ENCODE measurements at places on chromosomes 16 and 17.

DNA sequence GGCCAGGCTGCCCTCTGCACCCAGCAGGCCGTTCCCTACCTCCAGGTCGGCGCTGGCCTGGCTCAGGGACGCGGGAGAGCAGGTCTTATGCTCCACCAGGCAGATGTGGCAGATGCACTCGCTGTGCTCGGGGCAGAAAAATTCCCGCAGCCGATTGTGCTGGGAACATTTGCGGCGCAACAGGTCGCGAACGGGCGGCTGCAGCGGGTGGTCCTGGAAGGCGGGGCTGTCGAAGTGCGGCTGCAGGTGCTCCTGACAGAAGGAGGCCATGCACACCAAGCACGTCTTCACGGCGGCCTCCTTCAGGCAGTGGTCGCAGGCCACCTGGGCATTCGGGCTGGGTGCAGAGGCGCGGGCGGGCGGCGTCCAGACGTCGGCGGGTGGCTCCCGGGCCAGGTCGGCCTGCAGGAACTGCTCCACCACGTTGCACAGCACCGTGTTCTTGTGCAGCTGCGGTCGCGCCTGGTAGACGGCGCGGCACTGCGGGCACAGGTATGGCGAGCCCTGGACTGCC is 439 bp downstream of the TRIM25 start:
- DNase-seq = no peak
- peaks cover 53% of the 10 kb centered on the region for H3K4me1 ChIP-seq
- H3K4me3 ChIP-seq = peak overlapping the region; percentile 92
- H3K27ac ChIP-seq = peak overlapping the region; percentile 98

- H3K27me3 ChIP-seq = no peaks in the 10 kb centered on the region
- no peak overlapping the region for H3K4me3 ChIP-seq
- peak overlapping the region; percentile 74 for H3K27ac ChIP-seq
- DNase-seq = peak; percentile 70
These were observed 84.3 kb downstream of the BMERB1 start for GRCh38 chr16:15518381-15519351.

- no peak overlapping the region for H3K4me3 ChIP-seq
- no peaks in the 10 kb centered on the region for H3K4me1 ChIP-seq
- H3K36me3 ChIP-seq = no peaks in the 10 kb centered on the region
- no peaks in the 10 kb centered on the region for H3K27me3 ChIP-seq
- no peak overlapping the region for H3K27ac ChIP-seq
- DNase-seq = no peak
These were observed 45.6 kb downstream of the LYRM1 start for GRCh38 chr16:20946015-20946629.

- peaks cover 63% of the 10 kb centered on the region for H3K4me1 ChIP-seq
- H3K4me3 ChIP-seq = no peak overlapping the region
- H3K27me3 ChIP-seq = no peaks in the 10 kb centered on the region
- DNase-seq = no peak
- H3K27ac ChIP-seq = peak overlapping the region; percentile 86
These were observed 22.0 kb downstream of the BAHCC1 start for GRCh38 chr17:81417049-81417878.

DNA sequence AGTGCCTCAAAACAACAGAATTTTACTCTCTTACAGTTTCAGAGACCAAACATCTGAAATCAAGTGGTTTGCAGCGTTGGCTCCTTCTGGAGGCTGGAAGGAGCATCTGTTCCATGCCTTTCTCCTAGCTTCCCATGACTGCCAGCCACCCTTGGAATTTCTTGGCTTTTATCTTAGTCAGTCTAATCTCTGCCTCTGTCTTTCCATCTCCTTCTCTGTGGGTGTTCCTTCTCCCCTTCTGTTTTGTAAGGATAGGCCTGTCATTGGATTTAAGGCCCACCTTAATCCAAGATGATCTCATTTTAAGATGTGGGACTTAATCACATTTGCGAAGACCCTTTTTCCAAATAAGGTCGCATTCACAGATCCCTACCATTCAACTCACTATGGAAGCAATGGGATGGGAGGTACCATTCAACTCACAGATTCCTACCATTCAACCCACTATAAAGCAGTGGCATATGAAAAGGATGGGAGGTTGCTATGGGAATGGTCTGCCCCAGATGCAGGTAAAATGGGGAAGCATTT is 321.8 kb downstream of the WWOX start:
- no peak overlapping the region for H3K4me3 ChIP-seq
- no peak overlapping the region for H3K27ac ChIP-seq
- DNase-seq = no peak
- no peaks in the 10 kb centered on the region for H3K27me3 ChIP-seq
- no peaks in the 10 kb centered on the region for H3K36me3 ChIP-seq

- no peak overlapping the region for H3K27ac ChIP-seq
- no peaks in the 10 kb centered on the region for H3K36me3 ChIP-seq
- no peak for DNase-seq
- peaks cover 6% of the 10 kb centered on the region for H3K4me1 ChIP-seq
- H3K27me3 ChIP-seq = peaks cover 22% of the 10 kb centered on the region
These were observed 4.1 kb downstream of the RAP1GAP2 start for GRCh38 chr17:2800367-2800766.

GRCh38 chr17:33874617-33875060 is 380.4 kb upstream of the CCL2 start:
- H3K4me1 ChIP-seq = no peaks in the 10 kb centered on the region
- DNase-seq = peak; percentile 26
- H3K4me3 ChIP-seq = no peak overlapping the region
- H3K27ac ChIP-seq = no peak overlapping the region

- no peak for DNase-seq
- H3K27me3 ChIP-seq = no peaks in the 10 kb centered on the region
- H3K36me3 ChIP-seq = peaks cover 50% of the 10 kb centered on the region
- no peak overlapping the region for H3K4me3 ChIP-seq
- H3K27ac ChIP-seq = no peak overlapping the region
- no peaks in the 10 kb centered on the region for H3K4me1 ChIP-seq
These were observed 67.4 kb downstream of the SNX29 start for GRCh38 chr16:12043953-12044352.

DNA sequence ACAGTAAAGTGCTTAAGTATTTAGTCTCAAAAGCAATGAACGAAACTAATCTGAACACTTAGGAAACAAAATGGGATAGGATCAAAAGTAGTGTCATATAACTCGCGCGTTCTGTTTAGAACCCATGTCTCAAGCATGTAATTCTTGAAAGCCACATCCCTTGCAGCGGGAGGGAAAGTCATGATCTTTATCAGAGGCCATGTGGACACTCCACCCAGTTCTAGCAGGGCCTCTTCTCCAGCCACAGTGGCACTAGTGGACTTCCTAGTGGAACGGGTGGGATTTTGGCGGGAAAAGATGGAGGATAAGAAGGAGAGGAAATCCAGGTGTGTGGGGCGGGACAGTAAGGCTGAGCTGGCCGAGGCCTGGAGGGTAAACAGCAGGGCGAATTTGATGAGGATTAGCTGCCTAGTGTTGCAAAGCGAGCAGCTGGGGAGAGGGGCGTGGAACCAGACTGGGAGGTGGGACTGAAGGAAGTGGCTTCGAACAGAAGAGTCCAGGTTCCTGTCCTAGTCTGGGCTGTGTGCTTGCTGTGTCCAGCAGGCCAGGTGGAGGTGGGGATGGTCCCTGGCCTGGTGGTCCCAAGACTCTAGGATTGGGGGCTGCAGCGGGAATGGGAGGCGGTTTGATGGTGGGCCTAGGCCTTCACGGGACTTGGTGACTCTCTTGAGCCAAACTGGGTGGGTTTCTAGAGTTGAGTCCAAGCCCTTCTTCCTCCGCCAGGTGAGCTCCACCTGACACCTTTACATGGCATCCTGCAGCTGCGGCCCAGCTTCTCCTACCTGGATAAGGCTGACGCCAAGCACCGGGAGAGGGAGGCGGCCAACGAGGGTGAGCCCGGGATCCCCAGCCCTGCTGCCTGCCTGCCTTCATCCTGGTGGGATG is 15.9 kb downstream of the POLR3E start:
- H3K27me3 ChIP-seq = no peaks in the 10 kb centered on the region
- no peak overlapping the region for H3K27ac ChIP-seq
- no peaks in the 10 kb centered on the region for H3K4me1 ChIP-seq
- H3K4me3 ChIP-seq = no peak overlapping the region
- H3K36me3 ChIP-seq = peaks cover 75% of the 10 kb centered on the region

DNA sequence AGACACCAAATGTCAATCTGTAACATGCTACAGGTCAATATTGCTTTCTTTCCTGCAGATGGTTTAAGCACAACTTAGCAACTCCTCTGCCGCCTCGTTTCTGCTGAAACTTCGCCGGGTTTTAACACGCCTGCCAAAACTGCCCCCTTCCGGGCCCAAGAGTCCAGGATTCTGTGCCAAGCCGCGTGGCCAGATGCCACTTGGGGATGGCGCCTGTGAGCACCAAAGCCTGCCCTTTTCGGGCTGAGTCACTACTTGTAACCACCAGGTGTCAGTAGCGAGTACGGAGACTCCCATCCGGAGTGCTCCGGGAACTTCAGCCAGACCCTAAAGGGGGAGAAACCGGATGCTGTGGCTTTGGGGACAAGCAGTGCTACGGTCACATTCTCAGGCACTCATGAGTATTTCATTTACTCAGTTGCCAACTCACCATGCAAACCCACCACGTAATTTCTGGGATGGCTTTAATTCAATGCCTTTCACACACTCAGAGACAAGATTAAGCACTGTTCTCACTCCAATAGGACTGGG is 7.8 kb downstream of the PMP22 start:
- H3K27me3 ChIP-seq = no peaks in the 10 kb centered on the region
- H3K4me3 ChIP-seq = peak overlapping the region; percentile 57
- H3K36me3 ChIP-seq = peaks cover 25% of the 10 kb centered on the region
- H3K4me1 ChIP-seq = peaks cover 40% of the 10 kb centered on the region
- H3K27ac ChIP-seq = peak overlapping the region; percentile 27
- peak; percentile 89 for DNase-seq

- no peak overlapping the region for H3K27ac ChIP-seq
- H3K27me3 ChIP-seq = no peaks in the 10 kb centered on the region
- no peaks in the 10 kb centered on the region for H3K36me3 ChIP-seq
- DNase-seq = no peak
- H3K4me1 ChIP-seq = peaks cover 17% of the 10 kb centered on the region
These were observed 472.8 kb downstream of the TOX3 start for GRCh38 chr16:52074133-52074532.

DNA sequence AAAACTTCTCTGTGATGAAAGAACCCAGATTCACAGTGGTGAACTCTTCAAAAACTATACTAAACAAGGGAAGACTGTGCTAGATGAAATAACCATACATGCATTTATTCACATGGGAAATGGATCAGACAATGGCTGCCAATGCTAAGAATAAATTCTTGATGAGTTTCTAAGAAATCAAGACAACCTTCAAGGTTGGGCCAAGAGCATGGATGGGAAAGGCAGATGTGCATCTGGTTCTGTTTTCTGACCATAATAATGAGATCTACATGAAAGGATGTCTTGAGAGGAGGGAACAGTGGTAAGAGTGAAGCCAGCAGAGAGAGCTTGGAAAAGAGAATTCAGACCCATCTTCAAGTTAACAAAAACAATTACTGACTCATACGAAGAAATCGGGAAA is 31.4 kb downstream of the ANKRD11 start:
- H3K27me3 ChIP-seq = no peaks in the 10 kb centered on the region
- no peak for DNase-seq
- H3K4me3 ChIP-seq = no peak overlapping the region
- H3K4me1 ChIP-seq = peaks cover 51% of the 10 kb centered on the region
- no peak overlapping the region for H3K27ac ChIP-seq

DNA sequence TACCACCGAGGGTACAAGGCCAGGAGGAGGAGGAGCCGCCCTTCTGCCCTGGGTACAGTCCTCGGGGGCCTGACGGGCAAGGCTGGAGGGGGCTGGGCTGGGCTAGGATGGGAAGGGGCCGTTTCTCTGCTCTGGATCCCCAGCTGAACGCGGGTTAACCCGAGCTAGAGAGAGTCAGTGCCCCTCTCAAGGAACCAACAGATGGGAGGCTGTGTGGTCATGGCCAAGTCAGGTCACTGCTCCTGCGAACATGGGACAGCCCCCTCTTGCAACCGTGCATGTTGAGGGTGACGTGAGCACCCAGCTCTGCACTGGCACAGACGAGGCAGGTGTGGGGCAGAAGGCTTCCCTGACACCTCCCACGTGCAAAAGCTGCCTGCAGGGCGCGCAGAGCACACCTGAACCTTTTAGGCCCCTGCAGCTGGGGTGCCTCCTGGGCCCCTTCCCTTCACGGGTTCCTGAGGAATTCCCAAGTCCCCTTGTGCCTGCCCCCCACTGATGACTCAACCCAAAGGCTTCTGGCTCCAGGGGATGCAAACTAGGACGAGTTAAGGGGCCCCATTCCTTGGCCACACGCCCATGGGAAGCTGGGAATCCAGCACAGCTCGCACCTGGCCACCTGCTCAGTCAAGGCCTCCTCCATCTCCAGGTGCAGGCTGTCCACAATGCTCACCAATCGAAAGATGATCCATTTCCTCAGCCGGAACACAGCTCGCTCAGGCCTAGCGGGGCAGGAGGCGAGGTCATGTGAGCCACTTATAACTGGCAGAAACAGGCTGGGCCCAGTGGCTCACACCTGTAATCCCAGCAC is 6.3 kb downstream of the MYBBP1A start:
- H3K27ac ChIP-seq = no peak overlapping the region
- no peaks in the 10 kb centered on the region for H3K27me3 ChIP-seq
- H3K36me3 ChIP-seq = peaks cover 100% of the 10 kb centered on the region
- no peak for DNase-seq
- no peak overlapping the region for H3K4me3 ChIP-seq
- H3K4me1 ChIP-seq = peaks cover 6% of the 10 kb centered on the region

GRCh38 chr16:79816081-79816497 is 215.6 kb upstream of the MAF start:
- no peak overlapping the region for H3K27ac ChIP-seq
- no peak for DNase-seq
- no peak overlapping the region for H3K4me3 ChIP-seq
- H3K36me3 ChIP-seq = no peaks in the 10 kb centered on the region
- H3K4me1 ChIP-seq = no peaks in the 10 kb centered on the region

All from stomach (tissue), 19 donors.